CD4-positive, alpha-beta memory T cell (primary cell): ENCODE measurements at places on chromosomes 3 and 15. TPM values are rescaled to one million over a fixed set of nuclear protein-coding genes. Genes with fewer than 3 reads are reported as not detected.

DNA sequence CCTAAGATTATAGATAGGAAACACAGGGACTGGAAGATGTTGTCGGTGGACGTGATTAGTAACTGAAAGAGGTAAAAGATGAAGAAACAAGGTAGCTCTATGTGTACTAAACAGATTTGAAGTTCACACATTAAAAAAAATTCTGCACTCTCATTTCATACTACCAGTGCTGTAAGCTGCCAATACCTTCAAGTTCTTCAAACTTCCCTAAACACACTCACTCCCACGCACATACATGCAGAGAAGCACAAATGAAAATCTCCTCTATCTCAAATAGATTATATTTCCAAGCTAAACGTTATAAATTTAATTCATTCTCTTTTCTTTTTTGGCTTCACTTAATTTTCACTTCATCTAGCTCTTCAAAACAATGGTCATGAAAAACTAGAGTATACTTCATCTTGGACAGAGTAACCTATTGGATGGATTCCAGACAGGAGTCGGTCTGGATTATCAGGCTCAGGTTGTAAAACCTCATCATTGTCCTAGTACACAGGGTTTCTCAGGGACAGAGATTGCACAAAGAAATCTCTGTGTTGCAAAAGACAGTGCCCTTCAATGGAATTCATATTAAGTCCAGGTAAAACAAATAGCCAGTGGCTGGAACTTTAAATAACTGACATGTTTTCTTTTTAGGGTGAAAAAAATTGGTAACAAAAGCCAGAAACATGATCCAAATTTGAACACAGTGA is 408.1 kb upstream of the ZNF385D start:
- no peak for DNase-seq
- H3K4me3 ChIP-seq = no peak overlapping the region
- no peaks in the 10 kb centered on the region for H3K4me1 ChIP-seq
- no peaks in the 10 kb centered on the region for H3K27me3 ChIP-seq
- H3K36me3 ChIP-seq = no peaks in the 10 kb centered on the region
- no peak overlapping the region for H3K27ac ChIP-seq

PLSCR4 gene
- total RNA-seq = not detected

MKRN3 gene
- total RNA-seq = 10.9 TPM

DNA sequence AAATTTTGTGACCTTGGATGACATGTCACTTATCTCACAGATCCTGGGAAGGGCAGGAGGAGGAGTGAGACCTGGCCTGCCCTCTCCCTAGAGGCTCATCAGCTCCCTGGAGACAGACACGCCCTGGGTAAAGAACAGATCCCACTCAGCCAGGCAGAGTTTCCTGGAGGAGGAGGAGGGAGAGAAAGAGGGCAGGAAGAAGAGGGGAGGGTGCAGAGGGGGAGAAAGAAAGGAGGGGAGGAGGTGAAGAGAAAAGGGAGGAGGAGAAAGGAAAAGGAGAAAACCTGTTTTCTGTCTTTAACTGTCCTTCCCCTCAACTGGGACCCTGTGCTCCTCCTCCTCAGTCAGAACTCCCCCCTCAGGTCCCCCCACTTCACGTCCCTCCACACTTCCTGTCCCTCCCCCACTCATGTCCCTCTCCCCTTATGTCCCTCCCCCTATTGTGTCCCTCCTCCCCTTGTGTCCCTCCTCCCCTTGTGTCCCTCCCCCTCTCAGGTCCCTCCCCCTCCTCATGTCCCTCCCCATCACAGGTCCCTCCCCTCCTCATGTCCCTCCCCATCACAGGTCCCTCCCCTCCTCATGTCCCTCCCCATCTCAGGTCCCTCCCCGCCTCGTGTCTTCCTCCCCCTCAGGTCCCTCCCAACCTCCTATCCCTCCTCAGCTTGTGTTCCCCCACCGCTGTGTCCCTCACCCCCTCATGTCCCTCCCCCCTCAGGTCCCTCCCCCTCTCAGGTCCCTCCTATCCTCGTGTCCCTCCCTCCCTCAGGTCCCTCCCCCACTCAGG is 52.3 kb upstream of the CGNL1 start:
- H3K36me3 ChIP-seq = no peaks in the 10 kb centered on the region
- H3K27me3 ChIP-seq = no peaks in the 10 kb centered on the region
- H3K4me3 ChIP-seq = no peak overlapping the region
- no peaks in the 10 kb centered on the region for H3K4me1 ChIP-seq
- no peak overlapping the region for H3K27ac ChIP-seq

HIGD2B gene
- 0.41 TPM for total RNA-seq

DNA sequence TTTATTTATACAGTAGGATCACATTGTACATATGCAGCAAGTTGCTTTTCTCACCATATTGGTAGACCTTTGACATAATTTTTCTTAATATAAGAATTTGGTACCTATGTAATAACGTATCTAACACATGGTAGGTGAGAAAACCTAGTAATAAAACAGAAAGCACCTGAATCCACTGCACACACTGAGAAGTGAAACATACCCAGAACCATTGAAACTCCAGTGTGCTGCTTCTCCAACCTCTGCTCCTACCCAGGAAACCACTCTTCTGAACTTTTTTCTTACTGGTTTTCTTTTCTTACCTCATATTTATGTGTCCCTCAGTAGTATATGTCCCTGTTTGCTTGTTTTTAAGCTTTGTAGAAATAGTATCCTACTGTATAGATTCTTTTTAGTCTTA is 293.0 kb downstream of the UBE2E2 start:
- no peaks in the 10 kb centered on the region for H3K4me1 ChIP-seq
- H3K27me3 ChIP-seq = no peaks in the 10 kb centered on the region
- H3K27ac ChIP-seq = no peak overlapping the region
- H3K4me3 ChIP-seq = no peak overlapping the region
- DNase-seq = no peak

DNA sequence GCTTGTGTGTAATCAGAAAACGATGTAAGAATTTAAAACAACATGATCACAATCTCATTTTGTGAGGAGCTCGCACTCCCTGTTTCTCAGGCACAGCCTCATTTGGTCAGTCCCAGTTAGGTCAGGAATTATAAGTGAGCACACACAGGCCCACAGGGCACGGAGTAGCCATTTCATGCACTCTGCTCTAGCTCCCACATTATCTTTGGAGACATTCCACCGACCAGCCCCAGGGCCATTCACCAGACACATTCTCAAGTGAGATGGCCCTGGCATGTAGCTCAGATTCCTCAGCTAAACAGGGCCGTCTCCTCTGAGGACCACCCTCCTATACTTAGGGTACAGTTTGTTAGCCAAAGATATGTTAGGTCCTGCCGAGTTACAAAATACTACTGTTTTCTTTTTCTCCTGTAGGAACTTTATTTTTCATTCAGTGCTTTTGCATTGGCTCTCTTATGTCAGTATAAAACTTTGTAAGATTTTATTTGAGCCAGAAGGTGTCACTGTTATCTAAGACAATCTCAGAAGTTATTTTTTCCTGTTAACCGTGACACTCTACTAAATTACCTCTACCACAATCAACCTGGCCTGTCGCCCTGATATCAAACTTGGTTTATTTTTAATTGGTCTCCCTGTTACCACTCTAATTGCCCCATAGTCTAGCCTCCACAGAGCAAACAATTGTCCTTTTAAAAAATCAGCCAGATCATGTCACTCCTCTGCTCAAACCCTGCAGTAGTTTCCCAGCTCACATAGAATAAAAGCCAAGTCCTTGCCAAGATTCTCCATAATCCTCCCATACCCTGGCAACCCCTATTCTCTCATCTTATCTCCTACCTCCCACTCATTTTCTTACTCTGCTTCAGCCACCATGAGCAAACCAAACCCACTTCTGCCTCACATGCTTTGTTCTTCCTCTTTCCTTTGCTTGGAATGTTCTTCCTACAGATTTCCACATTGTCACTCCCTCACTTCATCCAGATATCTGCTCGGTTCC is 105.7 kb downstream of the PPP2R3A start:
- no peak for DNase-seq
- no peak overlapping the region for H3K27ac ChIP-seq
- no peaks in the 10 kb centered on the region for H3K27me3 ChIP-seq
- no peak overlapping the region for H3K4me3 ChIP-seq

ZNF654 gene
- total RNA-seq = 26.8 TPM

DNA sequence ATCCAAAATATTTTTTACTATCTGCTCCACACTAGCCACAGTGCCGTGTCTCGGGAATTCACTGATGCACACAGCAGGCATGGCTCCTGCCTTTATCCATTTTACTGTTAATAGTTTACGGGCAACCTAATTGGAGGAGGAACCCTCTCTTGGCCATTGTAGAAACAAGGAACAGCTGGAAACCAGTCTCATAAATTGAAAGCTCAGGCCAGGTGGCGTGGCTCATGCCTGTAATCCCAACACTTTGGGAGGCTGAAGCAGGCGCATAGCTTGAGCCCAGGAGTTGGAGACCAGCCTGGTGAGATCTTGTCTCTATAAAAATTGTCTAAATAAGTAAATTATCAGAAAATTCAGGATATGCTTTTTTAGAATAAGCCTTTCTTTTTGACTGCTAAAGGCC is 39.0 kb downstream of the IL5RA start:
- DNase-seq = no peak
- no peak overlapping the region for H3K27ac ChIP-seq
- no peaks in the 10 kb centered on the region for H3K4me1 ChIP-seq
- H3K27me3 ChIP-seq = no peaks in the 10 kb centered on the region
- no peak overlapping the region for H3K4me3 ChIP-seq

DNA sequence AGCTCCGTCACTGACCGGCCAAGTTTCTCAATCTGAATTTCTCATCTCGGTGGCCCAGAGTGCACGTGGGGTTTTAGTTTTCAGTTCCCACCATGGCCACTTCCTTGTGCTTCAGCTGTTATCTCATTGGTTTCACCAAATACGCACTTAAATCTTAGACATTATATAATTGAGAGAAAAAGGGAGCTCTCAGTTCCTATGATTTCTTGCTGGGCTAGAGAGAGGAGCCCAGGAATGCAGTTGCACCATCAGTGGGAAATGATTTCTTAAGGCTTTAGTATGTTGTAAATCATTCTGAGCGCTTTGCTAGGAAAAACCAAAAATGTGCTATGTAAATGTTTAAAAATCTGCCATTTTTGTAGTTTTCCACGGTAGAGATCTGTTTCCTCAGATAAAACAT is 53.2 kb downstream of the OXNAD1 start:
- DNase-seq = no peak
- H3K36me3 ChIP-seq = peaks cover 78% of the 10 kb centered on the region
- H3K27ac ChIP-seq = peak overlapping the region; percentile 31

- H3K4me3 ChIP-seq = no peak overlapping the region
- no peaks in the 10 kb centered on the region for H3K4me1 ChIP-seq
- no peak overlapping the region for H3K27ac ChIP-seq
- peaks cover 5% of the 10 kb centered on the region for H3K27me3 ChIP-seq
- DNase-seq = no peak
These were observed 197.5 kb upstream of the C2CD4B start for GRCh38 chr15:62362608-62363007.

DNA sequence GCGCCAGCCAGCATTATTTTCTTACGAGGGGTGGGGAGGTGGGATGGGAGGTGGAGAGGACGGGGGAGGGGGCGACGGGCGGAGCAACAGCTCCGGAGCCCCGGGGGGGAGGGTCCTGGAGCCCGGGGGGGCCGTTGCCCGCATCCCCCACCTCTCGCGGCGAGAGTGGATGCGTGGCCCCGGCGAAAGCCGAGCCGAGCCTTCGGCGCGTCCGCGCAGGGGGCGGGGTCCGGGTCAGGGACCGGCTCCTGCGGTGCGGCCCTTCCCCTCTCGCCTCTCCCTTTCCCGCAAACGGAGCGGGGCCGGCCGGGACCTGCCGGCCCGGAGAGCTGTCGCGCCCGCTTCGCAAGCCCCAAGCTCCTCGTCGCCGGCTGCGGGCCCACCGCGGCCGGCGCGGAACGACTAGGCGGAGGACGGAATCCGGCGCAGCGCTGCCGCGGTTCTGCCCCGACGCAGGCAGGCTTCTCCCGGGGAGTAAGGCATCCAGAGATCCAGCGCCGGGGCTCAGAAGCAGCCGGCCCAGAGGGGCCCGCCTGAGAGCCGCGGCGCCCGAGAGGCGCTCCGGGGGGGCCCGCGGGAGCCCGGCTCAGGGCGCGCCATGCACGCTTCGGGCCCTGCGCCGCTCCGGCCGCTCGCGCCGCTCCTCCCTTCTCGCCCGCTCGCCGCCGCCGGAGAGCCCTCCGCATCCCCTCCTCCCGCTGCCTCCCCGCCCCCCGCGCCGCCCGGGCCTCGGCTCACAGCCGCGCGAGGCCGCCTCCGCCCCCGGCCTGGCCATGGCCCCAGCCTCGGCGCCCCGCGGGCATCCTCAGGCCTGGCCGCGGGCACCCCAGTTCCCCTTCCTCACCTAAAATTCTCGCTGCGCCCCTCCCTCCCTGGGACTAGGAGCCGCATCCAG is 459 bp upstream of the ADCY5 start:
- no peaks in the 10 kb centered on the region for H3K4me1 ChIP-seq
- no peaks in the 10 kb centered on the region for H3K36me3 ChIP-seq
- no peak overlapping the region for H3K4me3 ChIP-seq
- no peak overlapping the region for H3K27ac ChIP-seq

- DNase-seq = no peak
- H3K4me3 ChIP-seq = no peak overlapping the region
- H3K27ac ChIP-seq = no peak overlapping the region
- H3K4me1 ChIP-seq = peaks cover 13% of the 10 kb centered on the region
- no peaks in the 10 kb centered on the region for H3K27me3 ChIP-seq
These were observed 12.0 kb downstream of the TBC1D5 start for GRCh38 chr3:17730318-17730967.

DNA sequence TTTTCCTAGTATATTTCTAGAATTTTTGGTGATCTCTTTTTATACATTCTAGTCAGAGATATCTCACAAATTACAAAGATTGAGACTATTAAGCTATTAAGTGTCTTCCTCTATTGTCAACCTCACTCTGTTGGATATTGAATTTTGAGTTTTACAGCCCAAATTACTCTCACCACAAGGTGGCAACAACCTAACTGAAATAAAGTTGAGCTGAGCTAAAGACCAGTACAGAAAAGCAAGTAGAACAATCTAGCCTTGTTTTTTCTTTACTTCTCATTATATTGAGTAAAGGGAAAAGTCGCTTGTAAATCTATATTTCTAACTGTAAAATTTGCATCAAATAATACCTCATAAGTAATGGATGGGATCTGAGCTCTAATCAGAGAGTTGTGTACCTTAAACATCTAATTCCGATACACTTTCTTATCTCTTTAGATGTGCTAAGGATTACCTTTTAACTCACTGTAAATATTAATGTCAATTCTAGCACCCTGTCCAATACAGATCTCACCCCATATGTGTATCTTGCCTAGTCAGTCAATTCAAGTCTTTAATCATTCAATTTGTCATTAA is 13.6 kb upstream of the COMMD2 start:
- H3K36me3 ChIP-seq = no peaks in the 10 kb centered on the region
- no peak overlapping the region for H3K27ac ChIP-seq
- no peaks in the 10 kb centered on the region for H3K4me1 ChIP-seq
- no peak for DNase-seq

GRCh38 chr3:43328653-43329052 is 42.3 kb downstream of the SNRK start:
- no peaks in the 10 kb centered on the region for H3K27me3 ChIP-seq
- H3K4me3 ChIP-seq = no peak overlapping the region
- H3K36me3 ChIP-seq = peaks cover 12% of the 10 kb centered on the region
- DNase-seq = no peak

GRCh38 chr3:99521551-99521950 is 116.8 kb upstream of the COL8A1 start:
- H3K36me3 ChIP-seq = no peaks in the 10 kb centered on the region
- no peak overlapping the region for H3K4me3 ChIP-seq
- H3K27ac ChIP-seq = no peak overlapping the region

GRCh38 chr3:123914829-123915228 is 30.7 kb upstream of the MYLK start:
- no peaks in the 10 kb centered on the region for H3K4me1 ChIP-seq
- no peaks in the 10 kb centered on the region for H3K36me3 ChIP-seq
- no peak overlapping the region for H3K27ac ChIP-seq
- no peaks in the 10 kb centered on the region for H3K27me3 ChIP-seq
- no peak for DNase-seq
